ENCODE measurements at places on chromosomes 4 and X.
A peak's percentile ranks its signal among the peaks of the same experiment; 100 is the strongest.

GRCh38 chrX:96611619-96612362 is 72.9 kb upstream of the DIAPH2 start:
- DNase-seq = no peak

GRCh38 chr4:113823291-113823659 is 61.7 kb upstream of the CAMK2D start:
- DNase-seq = peak; percentile 69

GRCh38 chr4:47774079-47774478 is 63.8 kb downstream of the CORIN start:
- no peak for DNase-seq

GRCh38 chr4:86810847-86811246 is 38.3 kb downstream of the SLC10A6 start:
- no peak for DNase-seq

DNA sequence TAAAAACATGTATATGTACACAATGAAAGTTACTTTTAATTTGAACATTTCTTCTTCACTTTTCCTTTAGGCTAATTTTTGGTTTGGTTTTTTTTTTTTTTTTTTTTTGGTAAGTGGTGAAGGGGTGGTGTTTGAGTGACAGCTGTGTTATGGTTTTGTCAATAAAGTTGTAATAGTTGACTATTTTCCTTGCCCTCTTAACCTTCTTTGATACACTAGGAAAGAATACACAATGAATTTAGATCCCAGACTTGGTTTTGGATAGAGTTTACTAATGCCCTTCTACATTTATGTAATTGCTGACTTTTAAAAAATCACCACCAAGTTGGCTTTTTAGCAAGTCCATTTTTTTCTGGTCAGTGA is 38.1 kb upstream of the MSMO1 start:
- DNase-seq = no peak

DNA sequence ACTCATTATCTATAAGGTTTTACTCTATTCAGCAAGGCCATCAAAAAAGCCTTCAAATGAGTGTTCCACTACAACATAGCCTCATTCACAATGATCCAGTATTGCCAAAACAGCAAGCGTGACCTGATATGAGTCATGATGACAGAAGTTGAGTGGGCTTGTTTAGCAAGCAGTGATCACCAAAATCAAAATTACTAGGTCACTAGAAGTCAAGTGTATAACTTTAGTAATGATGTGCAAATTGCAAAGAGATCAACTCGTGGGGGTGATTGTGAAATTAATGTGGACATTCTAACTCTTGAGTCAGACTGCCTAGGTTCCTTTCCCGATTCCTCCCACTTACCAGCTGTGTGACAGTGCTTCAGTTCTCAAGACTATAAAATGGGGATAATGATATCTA is 124.5 kb downstream of the CHM start:
- peak; percentile 7 for DNase-seq

DNA sequence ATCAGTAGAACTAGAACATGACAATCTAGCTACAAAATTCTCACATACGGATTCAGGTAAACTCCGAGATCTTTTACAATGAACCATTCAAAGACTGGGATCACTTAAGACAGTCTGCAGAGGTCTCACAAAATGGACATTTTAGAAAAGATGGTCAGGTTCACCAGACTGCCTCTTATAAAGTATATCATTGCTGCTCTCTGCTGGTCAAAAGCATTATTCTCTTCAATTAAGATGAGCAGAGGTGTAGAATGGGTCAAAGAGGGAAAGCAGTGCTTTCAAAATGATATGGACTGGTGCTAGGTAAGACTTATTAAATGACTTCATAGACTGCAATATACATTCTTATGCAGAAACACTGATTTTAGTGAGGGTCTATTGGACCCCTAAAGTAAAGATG is 434.7 kb downstream of the PACRGL start:
- no peak for DNase-seq

- DNase-seq = no peak
Measured at GRCh38 chrX:100395781-100396180, 14.3 kb downstream of the PCDH19 start.

DNA sequence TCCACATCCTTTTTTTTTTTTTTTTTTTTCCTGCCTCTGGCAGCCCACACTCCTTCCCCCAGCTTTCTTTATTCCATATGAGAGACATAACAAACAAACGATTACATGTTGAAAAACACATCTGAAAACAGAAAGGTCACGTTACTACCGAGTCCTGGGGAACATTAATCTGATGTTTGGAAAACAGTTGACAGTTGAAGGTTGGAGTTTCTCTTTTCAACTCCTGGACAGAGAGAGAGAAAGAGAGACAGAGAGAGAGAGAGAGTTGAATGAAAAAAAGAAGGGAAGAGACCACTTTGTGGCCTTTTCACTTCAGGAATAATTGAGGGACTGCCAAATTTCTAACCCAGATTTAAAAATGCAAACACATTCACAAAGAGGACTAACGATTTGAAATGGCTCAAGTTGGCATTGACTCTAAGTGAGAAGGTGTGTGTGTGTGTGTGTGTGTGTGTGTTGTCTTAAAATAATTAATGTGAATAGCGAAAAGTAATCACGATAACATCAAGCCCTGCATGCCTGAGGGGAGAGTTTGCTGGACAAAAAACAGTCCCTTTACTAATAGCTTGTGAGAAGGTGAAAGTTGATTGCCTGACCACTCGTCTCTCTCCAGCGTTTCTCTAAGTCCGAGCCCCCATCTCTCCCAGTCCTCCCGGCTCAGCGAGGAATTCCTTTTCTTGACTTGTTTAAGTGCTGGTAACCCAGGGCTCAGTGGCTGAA is 67.3 kb downstream of the FBXO8 start:
- DNase-seq = no peak

GRCh38 chrX:27976284-27976683 is 5.0 kb downstream of the DCAF8L1 start:
- DNase-seq = no peak

GRCh38 chr4:53935780-53936179 is 128.6 kb downstream of the CHIC2 start:
- DNase-seq = no peak

DNA sequence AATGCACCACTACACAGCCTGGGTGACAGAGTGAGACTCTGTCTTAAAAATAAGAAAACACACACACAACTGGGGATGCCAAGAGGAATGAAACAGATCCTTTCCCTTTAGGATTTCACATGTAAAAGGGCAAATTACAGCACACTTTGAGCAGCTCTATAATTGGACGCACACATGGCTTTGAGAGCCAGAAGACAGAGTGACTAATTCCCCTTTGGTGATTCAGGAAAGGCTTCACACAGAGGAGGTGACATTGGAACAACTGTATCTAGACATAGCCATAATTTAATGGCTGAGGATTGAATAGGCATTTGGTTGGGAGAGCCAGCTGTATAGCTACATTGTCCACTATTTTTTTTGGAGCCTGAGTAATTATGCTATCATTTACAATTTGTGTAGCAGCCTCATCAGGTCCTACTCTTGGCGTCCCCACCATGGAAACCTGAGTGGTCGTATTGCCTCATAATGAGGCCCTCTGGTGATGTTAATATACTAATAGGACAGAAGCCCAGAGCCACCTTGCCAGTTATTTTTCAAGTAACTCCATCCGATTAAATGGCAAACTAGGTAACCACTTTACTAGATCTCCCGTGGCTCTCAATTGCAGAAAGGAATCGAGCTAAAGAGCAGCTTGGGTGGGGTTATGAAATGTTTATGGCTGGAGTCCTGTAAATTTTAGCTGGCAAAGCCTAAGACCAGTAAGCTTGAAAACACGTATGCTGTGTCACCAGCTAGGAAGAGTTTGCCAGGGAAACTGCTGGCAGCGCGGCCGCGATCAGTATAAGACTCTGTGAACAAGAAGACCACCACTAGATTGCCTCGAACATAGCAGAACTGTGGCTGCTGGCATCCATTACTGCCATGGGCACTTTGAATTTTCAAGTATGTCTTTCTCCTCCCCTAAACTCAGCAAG is 8.5 kb upstream of the PPEF1 start:
- no peak for DNase-seq

- no peak for DNase-seq
Measured at GRCh38 chrX:15483891-15484290, 9.2 kb downstream of the PIR start.

- no peak for DNase-seq
Measured at GRCh38 chr4:56750231-56750630, 69.1 kb upstream of the HOPX start.

DNA sequence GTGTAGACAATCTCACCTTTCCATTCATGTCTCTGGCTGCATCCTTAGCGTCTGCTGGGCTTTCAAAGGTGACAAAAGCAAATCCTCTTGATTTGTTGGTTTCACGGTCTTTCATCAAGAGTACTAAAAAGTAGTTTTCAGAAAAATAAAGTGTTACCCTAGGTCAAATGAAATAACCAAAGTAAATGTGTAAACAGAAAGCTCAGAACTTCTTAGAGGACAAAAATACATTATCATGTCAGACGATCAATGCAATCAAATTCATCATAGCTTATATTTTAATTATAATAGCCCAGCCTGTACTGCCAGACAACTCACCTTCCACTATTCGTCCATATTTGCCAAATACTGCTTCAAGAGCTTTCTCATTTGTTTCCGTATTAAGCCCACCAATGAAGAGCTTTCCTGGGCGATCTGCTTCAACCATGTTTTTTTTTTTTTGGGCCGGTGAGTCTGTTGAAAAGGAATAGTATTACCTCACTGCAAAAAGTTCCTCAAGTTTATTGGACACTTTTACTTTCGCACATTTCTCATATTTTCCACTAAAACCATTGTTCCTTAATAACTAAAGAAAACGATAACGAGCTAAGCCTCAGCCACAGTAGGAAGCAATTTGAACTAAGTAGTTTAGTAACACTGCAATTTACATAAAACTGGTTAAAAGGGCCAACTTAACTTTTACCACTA is 1.4 kb downstream of the RBMX start:
- DNase-seq = no peak

DNA sequence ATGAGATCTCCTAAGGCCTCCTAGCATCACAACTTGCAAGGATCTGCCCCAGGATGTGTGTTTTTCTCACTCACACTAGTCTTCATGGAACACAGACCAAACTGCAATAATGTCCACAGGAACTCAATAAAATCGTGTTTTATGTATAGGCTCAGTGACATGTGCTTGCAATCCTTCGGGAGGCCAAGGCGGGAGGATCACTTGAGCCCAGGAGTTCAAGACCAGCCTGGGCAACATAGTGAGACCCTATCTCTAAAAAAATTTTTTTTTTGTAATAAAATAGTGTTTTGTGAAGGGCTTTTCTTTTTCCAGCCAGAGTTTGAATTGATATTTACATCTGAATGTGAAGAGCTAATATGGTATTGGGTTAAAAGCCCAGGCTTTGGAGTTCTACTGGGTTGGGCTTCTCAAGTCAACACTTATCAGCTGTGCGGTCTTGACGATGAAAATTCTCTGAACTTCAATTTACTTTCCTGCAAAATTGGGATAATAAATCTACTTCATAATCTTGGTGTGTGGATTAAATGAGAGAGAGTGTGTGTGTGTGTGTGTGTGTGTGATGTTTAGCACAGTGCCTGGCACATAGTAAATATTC is 38.7 kb upstream of the SETD7 start:
- DNase-seq = no peak

DNA sequence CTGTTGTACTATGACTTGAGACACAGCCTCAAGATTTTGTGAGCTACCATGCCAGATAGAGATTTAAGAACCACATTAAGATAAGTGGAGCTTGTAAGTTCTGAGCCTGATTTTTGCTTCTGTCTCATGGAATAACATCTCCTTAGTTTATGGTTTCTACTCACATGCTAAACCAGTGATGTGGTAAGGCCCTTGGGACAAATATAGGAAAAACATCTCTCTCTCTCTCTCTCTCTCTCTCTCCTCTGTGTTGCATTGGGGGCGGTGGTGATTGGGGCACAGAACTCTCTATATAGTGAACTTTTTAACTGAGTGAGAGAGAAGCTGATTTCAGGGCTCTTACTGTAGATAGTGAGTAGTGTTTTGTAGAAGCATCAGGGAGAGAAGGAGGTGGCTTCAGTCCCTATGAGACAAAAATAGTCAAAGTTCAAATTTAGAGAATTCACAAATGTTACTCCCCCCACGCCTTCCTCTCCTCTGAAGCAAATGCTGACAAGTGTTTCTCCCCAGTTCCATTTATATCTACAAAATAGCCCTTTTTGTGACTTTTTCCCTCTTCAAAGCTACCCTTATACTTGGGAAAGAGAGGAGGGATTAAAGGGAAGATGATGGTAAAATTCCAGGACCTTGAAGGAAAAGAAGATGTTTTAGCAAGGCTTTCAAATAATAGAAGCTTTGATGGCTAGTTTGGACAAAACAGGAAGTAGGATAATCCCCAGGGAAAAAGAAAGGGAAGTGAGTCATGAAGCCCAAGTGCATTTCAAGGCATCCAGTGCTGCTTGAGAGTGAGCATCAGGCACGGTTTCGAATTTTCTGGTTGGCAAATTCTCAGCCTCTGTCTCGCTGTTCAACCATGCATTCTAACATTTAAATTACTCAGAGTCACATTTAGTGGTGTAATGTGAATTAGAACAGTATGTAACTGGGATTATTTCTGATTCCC is 134.3 kb upstream of the AP1S2 start:
- no peak for DNase-seq

DNA sequence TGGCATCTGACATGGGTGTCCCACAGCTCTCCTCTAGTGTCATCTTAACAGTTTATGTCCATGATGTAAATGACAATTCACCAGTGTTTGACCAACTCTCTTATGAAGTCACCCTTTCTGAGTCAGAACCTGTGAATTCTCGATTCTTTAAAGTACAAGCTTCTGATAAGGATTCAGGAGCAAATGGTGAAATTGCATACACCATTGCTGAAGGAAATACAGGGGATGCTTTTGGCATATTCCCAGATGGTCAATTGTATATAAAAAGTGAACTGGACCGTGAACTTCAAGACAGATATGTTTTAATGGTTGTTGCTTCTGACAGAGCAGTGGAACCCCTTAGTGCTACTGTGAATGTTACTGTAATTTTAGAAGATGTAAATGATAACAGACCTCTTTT is 4.6 kb downstream of the FAT4 start:
- DNase-seq = no peak

- no peak for DNase-seq
Measured at GRCh38 chrX:142686206-142686605, 339.5 kb upstream of the SPANXN4 start.

- peak; percentile 55 for DNase-seq
Measured at GRCh38 chr4:165325732-165326512, 1.5 kb upstream of the MSMO1 start.

DNA sequence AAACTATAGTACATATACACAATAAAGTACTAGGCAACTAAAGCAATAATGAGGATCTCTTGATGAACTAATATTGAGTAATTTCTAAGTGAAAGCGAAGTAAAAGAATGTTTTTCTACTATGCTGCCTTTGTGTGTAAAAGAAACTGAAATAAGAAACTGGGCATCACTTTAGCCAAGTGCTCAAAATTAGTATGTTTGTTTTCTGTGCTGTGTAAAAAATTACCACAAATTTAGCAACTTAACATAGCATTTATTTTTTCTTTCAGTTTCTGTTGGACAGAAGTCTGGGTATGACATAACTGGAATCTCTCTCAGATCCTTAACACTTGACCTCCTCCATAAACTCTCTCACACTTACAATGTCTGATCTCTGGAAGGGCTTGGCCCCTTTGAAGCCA is 687.1 kb upstream of the MAGEB2 start:
- DNase-seq = no peak

All from activated CD4-positive, alpha-beta T cell treated with anti-CD3 and anti-CD28 coated beads, Interleukin-10, Interleukin-2, amounts not matched to agents 100 ng/mL and 50 ng/mL, durations not matched to agents 16 hours and 8 hours (primary cell).